ENCODE measurements at places on chromosomes 6 and 20.

DNA sequence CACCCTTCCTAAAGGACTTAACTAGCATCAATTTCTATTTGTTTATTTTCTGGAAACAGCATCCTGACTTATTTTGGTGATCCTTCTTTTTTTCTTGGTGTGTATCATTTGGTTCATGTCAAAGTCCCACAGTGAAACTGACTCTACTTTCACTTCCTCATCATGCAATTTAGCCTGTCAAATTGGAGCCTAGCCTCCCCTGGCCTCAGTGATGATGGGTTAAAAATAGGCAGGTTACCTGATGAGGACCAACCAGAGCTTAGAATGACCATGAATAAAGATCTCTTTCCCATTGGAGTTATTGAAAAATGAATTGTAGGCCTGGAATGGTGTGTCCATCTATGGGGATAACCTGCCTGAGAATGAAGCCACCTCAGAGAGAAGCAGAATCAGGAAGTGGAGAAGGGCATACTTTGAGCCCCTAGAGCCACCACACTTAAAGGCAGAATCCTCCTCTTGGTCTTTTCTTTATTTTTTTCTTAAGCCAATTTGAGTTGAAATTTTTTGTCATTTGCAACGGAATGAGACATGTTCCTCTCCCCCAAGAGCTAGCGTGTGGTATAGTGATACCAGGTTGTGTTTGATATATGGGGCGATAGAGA lies 105.6 kb downstream of the BTBD3 start:
- DNase-seq = no peak

GRCh38 chr6:155400654-155400965 lies 55.0 kb downstream of the NOX3 start:
- no peak for DNase-seq

DNA sequence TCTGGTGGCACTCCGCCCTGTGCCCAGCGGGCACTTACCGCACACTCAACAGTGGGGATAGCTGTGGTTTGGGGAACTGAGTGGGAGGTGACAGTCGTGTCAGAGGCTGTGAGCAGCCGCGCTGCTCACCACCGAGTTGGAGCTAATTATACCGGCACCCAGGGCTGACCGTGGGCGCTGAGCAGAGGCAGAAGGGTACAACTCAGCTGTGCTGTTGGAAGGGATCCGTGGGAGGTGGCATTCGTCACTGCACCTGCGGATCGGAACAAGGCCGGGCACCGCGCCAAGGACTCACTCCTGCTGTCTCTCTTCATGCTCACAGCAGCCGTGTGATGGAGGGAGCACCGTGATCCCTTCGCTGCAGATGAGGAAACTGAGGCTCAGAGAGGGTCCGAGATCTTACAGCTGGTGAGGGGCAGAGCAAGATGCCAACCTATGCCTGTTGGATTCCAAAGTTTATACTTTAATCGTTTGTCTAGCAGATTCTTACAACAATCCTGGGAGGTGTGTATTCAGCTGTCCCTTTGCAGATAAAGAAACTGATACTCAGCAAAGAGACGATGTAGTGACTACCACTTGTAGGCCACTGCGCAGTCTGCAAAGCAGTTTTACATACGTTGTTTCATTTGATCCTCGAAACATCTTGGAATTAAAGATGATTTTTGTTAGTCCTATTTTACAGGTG lies 713 bp upstream of the ELMO2 start:
- peak; percentile 96 for DNase-seq

DNA sequence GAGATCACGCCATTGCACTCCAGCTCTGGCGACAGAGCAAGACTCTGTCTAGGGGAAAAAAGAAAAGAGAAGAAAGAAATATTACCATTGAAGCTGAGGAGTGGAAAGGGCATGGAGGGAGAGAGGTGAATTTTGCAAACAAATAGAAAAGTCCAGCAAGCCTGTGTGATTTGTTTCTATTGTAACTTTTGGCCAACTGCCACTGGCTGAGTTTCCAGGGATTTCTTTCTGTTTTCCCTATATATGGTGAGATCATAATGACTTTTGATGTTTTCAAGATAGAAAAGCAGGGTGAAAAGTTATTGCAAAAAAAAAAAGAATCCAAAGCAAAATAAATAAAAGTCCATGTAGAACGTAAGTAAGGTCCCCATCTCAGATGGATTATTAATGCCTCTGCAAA lies 184.2 kb upstream of the RALGAPA2 start:
- DNase-seq = no peak

DNA sequence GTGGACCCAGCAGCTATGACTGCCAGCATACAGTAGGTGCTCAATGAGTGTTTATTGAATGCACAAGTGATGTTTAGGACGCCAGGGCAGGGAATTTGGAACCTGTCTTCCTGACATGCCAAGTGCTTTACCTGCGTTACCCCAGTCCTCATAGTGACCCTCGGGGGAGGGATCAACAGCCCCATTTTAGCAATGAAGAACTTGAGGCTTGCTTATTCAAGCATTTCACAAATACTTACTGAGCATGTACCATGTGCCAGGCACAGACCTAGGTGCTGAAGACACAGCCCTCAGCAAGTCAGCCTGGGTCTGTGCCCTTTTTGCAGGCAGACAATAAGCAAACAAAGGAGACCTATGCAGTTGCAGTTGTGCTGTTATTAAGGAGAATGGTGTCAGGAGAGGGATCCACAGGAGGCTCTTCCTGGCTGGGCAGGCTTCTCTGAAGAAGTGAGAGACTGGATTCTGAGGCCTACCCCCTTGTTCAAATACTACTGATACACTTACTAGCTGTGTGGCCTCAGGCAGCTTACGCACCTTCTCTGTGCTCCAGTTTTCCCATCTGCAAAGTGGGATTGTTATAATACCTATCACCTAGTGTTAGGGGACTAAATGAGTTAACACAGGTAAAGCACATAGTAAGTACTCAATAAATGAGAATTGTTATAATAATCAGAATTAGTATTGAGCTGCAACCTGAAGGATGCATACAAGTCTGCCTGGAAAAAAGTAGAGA lies 39.8 kb downstream of the TTLL9 start:
- no peak for DNase-seq

- DNase-seq = no peak
Observed at GRCh38 chr20:40643891-40644290, 45.1 kb downstream of the MAFB start.

- DNase-seq = no peak
Observed at GRCh38 chr6:22473991-22474682, 95.2 kb upstream of the HDGFL1 start.

DNA sequence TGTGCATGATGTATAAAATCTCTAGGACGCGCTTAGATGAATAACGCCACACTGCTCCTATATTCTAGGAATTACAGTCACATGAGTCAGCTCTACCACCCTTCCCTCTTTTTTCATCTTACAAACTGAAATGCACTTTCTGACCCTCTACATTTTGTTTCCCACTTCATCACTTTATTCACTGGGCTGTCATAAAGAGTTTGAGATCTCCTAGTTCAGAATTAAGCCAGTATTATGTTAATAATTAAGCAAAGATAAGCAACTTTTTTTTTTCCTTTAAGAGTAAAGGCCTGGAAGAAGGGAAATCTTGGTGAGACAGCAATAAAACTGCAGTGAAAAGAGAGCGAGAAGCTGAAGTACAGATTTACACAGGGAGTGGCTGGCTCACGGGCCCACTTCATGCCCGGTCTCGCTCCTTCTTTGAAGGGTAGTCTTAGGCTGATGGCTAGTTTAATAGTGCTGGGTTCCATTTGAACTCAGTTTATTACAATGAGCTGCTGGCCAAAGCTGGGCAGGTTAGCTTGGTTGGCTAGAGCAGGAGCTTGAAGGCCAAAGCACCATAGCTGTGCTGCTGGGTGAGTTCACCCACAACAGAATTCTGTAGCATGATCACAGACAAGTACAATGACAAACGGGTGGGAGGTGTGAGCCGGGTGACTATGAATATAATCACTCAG lies 110.6 kb downstream of the MAP7 start:
- DNase-seq = no peak

GRCh38 chr6:1672379-1672778 lies 62.7 kb downstream of the FOXC1 start:
- no peak for DNase-seq

DNA sequence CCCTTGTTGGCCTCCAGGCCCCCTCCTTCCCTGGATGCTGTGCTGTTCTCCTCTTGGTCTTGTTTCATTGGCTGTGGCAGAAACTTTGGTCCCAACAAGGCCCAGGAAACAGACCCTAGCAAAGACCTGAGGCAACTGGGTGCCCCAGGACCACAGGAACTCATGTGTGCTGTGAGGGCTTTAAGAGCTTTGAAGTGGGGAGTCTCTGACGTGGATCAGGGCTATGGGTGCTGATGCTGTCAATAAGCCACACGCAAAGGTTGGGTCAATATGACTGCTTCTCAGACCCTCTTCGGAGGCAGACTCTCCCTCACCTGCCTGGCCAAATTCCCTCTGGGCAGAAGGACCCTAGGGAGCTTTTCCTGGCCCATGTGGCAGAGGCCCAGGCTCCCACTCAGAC lies 91.5 kb upstream of the MLN start:
- no peak for DNase-seq

GRCh38 chr20:58871533-58872102 lies 19.1 kb downstream of the GNAS start:
- DNase-seq = no peak

DNA sequence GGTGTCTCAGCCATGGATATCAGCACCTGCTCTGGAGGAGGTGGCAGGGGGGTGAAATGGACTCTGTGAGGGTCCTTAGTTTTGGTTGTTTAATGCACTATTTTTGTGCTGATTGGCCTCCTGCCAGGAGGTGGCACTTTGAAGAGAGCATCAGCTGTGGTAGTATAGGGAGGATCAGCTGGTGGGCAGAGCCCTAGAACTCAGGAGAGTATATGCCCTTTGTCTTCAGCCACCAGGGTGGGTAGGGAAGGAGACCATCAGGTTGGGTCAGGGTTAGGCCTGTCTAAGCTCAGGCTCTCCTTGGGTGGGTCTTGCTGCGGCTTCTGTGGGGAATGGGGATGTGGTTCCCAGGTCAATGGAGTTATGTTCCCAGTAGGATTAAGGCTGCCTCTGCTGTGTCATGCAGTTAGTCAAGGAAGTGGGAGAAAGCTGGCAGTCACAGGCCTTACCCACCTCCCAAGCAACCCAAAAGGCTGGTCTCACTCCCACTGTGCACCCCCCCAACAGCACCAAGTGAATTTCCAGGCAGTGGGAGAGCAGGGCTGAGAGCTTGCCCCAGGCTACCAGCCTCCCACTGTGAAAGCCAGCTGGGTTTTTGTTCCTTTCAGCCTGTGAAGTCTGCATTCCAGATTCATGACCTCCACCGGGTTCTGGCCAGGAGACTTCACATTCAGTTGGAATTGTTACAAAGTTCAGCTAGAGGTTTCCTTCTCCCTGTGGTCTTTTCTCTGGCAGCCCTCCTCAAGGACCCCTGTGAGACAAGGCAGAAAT lies 5.7 kb upstream of the OSTM1 start:
- DNase-seq = no peak

DNA sequence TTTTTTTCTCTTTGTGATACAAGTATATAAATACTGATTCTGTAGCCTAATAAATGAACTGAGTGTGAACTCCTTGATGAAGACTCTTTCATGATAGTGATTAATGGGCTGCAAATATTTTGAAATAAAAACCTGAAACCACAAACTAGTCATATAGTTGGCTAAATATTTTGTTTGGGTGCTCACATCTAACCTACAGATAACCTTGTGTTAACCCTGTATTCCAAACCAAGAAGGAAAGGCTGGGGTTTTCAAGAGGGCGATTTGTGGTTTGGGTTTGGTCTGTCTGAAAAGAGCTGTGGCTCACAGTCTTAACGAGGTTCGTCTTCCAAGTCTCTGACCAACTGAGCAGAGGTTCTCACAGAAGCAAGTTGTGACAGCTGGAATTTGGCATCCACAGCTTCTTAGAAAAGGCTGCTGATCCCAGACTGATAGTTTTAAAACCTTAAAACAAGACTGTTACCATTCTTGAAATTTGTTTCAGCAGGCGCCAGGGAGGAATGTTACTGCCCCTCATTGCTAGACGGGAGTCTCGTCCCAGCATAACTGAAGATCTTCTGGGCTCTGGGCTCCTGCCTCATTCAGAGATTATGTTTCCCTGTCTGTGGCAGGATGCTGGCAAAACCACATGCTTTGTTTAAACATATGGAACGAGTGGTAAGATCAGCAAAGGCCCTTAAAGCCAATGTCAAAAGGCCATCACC lies 736.4 kb upstream of the MARCKS start:
- DNase-seq = no peak

- DNase-seq = no peak
Observed at GRCh38 chr20:59125332-59125731, 38.3 kb upstream of the ZNF831 start.

GRCh38 chr6:42338744-42339222 lies 112.9 kb downstream of the TRERF1 start:
- DNase-seq = no peak

DNA sequence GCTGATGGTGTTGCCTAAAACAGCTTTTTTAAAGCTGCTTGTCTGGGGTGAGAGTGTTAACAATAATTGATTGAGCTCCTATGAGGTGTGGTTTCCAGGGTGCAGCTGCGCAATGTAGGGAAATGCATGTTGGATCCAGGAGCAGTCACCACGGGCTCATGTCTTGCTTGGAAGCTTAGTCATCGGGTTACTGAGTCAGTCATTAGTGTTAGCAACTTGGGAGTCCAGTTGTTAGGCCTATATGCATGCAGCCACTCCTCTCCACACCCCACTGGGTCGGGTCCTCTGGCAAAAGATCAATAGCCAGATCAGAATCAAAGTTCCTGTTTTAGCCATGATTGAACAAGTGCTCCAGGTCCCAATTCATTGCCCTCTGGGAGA lies 271.7 kb upstream of the CHD6 start:
- no peak for DNase-seq

GRCh38 chr20:40633123-40633850 lies 55.7 kb downstream of the MAFB start:
- DNase-seq = no peak

- DNase-seq = no peak
Observed at GRCh38 chr6:49733680-49734079, 10.5 kb downstream of the CRISP3 start.

DNA sequence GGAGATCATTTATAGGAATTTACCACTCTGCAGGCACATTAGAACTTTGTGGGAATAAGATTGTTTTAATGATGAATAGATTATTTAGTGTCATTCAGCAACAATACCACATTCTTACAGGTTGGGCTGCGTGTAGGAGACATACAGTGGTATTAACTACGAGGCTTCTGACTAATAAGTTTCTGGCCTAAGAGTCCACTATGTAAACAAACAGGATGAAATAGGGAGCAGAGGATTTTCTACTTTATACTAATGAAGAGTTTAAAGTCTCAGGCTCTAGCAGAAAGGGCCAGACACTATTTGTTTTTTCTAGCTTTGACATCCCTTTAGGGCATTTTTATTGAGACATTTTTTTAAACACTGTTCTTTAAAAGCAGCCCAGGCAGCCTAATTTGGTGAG lies 75.6 kb downstream of the SLC24A3 start:
- no peak for DNase-seq

DNA sequence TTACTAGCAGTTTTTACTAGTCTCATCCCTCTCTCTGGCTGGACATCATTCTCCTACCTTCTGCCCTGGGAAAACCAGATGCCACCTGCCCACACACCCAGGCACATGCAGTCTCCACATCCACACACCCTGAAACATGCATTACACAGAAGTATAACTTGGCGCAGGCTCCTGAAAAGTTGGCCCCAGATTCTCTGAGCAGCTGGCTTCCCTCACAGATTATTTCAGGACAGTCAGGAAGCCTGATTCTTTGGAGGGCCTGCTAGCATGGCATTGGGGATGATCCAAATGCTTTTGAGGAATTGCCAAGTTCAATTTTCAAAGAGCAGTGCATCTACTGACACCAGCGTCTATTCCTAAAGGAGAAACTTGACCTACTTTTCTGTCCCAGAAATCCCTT lies 27.8 kb upstream of the KIF16B start:
- no peak for DNase-seq

- DNase-seq = no peak
Observed at GRCh38 chr20:42611423-42611822, 578.3 kb downstream of the PTPRT start.
